ENCODE measurements at places on chromosomes 16 and 17.

DNA sequence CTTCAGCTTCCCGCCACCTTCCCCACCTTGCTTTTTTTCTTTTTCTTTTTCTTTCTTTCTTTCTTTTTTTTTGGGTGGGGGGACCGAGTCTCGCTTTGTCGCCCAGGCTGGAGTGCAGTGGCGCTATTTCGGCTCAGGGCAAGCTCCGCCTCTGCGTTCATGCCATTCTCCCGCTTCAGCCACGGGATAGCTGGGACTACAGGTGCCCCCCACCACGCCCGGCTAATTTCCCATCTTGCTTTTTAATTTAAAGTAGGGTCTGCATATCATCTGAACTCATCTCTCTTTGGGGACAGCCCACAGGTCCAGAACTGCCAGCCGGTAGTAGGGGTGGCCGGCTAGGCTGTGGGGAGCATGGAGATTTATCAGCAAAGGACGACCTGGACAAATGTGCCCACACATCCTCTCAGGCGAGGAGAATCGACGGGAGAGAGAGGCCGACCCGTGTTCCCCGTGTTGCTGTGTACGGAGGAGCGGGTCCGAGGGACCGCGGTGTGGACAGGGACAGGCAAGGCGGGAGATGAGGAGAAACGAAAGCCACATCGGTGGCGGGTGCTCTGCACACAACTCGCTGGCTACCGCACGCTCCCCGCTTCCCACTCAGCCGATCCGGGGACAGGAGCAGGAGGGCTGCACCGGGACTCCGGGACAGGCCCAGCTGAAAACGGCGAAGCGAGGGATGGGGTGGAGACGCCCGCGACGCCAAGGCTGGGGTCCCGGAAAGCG, 2.4 kb downstream of the MT1M start:
- no peak for DNase-seq

GRCh38 chr16:57788252-57788841, 13.9 kb downstream of the KIFC3 start:
- DNase-seq: no peak

- DNase-seq: peak; percentile 6
Observed at GRCh38 chr17:68908045-68908444, 47.1 kb downstream of the ABCA8 start.

- peak; percentile 99 for DNase-seq
Observed at GRCh38 chr17:44947461-44948314, at the start of gene KIF18B. Gene KIF18B, minus strand, starts transcription at chr17:44947773. Its CDS starts 11,429 bp downstream, at chr17:44936344.

DNA sequence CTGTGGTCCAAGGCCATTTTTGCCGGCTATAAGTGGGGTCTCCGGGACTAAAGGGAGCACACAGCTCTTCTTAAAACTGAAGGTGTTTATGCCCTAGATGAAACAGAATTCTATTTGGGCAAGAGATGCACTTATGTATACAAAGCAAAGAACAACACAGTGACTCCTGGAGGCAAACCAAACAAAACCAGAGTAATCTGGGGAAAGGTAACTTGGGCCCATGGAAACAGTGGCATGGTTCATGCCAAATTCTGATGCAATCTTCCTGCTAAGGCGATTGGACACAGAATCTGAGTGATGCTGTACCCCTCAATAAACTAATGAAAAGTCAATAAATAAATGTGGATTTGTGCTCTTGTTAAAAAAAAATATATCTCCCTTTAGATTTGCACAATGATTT, 20.2 kb upstream of the SHISA9 start:
- DNase-seq: no peak

DNA sequence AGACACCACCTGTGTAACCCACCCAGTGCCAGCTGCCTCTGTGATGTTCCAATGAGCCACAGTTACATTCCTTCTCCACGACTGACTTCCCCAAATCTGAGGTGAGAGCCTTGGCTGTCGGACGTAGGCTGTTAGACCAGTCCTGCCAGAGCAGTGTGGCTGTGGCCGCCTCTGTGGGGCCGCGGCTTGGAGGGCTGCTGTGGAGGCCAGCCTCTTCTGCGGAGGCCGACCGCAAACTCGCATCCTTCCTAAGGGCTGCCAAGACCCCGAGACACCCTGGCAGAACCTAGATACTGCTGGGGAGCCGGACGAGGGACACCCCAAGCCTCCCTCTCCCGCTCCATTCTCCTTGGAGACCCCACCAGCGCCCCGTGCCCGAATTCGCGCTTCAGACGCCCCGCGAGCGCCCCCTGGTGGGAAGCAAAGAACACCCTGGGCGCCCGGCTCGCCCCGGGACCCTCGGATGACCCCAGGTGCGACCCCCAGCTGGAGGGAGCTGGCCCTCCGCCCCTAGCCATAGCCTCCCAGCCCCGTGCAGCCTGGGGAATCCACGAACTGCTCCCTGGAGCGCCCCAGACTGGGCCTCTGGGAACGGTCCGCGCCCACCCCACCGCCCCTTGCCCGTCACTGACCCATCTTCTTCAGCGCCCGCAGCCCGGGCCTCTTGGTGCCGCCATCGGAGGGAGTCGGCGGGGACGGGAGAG, 547 bp downstream of the PLCD3 start:
- peak; percentile 61 for DNase-seq

GRCh38 chr17:17149520-17150447, 56.3 kb downstream of the PLD6 start:
- no peak for DNase-seq

DNA sequence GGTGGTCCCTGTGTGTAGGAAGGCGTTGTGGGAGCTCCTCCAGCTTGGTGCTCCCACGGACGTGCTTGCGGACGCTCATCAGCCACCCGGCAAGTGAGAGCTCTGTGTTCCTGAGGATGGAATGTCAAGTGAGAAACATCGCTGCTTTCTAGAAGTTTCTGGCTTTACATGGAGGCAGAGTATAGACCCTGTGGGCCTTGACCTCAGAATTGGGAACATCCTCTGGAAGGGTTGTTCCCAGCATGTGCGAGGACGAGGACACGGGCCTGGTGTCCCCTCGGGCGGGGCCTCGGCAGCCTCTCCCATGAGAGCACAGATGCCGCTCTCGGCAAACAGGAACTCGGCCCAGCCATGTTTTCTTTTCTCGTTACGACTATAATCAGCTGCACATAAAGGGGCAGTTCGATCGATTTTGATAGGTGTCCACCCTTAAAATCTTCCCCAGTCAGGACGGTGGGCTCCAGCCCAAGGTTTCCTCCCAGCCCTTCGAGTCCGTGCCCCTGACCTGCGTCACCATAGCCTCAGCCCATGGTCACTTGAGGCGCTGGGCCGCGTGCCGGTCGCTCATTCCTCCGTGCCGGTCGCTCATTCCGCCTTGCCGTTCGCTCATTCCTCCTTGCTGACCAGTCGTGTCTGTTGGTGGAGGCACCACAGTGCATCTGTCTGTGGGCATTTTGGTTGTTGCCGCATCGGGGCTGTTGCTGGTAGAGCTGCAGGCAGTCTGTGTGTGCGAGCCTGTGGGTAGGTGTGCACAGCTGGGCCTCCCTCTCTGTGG, 91.3 kb upstream of the ZNF750 start:
- no peak for DNase-seq

GRCh38 chr17:83132251-83133081, 53.1 kb downstream of the METRNL start:
- no peak for DNase-seq

DNA sequence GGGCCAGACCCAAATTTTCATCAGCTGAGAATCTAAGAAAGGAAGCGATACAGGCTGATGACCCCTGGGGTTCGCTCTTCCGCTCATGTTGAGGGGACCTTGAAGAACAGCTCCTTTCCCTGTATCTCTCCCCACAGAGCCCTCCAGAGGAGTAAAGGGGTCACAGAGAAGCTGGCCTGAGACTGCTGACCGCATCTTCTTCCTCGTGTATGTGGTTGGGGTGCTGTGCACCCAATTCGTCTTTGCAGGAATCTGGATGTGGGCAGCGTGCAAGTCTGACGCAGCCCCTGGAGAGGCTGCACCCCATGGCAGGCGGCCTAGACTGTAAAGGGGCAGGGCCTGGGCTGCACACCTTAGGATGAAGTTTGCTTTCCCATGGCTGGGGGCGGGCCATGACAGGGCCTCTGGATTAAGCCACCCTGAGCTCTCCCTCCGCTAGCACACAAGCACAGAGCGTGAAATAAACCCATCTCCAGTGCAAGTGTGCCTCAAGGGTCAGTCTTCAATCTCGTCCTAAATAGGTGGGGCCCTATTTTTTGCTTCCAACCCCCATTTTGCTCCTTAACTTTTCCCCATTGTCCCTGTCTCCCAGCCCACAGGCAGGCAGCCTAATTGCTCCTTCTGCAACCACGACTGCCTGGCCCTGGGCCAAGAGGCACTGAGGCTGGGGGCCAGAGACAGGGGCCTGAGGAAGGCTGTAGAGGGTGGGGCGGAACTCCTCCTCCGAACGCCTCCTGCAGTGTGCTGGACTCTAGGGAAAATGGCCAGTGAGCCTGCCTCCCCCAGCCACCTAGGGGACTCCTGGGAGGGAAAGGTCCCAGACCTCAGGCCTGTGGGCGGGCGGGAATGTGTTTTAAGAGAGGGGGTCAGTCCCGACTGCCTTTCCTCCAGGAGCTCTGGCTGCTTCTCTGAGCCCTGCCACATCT, 3.6 kb downstream of the ZACN start:
- no peak for DNase-seq

GRCh38 chr16:73390491-73390890, 342.6 kb upstream of the ZFHX3 start:
- no peak for DNase-seq

DNA sequence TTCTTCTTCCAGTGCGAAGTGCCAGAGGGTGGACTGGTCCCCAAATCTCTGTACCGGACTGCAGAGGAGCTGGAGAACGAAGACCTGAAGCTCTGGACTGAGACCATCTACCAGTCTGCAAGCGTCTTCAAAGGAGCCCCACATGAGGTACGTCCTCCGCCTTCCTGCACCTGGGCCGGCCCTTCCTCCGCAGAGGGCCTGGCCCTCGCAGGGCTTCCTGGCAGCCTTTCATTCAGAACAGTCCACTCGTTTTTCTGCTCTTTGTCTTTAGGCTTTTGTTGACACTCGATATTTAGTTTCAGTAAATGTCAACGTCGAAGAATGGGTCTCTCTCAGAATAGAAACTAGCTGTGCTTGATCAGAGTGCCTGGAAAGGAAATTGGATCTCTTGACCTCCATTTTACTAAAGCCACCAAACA, 68.6 kb downstream of the SEC14L1 start:
- DNase-seq: no peak

DNA sequence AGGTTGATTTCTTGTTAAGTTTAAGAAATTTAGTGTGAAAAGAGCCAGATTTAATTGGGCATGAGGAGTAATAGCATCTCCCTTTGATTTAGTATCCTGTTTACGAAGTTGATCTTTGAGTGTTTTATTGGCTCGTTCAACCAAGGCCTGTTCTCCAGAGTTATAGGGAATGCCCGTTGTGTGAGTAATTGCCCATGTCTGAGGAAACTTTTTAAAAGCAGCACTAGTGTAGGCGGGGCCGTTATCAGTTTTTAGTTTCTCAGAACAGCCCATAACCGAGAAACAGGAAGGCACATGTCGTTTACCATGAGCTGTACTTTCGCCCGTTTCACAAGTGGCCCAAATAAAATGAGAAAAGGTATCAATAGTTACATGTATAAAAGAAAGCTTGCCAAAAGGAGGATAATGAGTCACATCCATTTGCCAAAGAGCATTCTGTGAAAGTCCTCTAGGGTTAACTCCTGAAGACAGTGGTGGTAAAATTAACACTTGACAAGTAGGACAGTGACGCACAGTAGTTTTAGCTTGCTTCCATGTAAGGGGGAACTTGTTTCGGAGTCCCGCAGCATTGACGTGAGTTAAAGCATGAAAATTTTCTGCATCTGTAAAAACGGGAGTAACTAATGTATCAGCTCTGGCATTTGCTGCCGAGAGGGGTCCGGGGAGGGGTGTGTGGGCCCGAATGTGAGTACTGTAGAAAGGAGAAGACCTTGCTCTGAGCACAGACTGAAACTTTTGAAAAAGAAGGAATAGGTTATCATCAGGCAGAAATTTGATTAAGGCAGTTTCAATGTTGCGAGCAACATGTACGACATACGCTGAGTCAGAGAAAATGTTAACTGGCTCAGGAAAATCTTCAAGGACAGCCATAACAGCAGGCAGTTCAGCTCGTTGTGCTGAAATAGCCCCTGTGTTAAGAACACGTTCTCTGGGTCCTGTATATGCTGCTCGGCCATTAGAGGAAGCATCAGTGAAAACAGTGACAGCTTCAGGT, 18.5 kb upstream of the KCTD5 start:
- no peak for DNase-seq

- no peak for DNase-seq
Observed at GRCh38 chr16:66617010-66617434, 12.5 kb downstream of the CMTM3 start.

Data from GM10248 (cell line).